GM13976 (cell line): ENCODE measurements at places on chromosomes 7 and 10.
A peak's percentile ranks its signal among the peaks of the same experiment; 100 is the strongest.

- DNase-seq, result no peak
These were observed 1222.6 kb upstream of the LRRN3 start for GRCh38 chr7:109868215-109868860.

- no peak for DNase-seq
These were observed 38.1 kb downstream of the TSPAN12 start for GRCh38 chr7:120819861-120820260.

- DNase-seq, result no peak
These were observed 270.0 kb downstream of the USP6NL start for GRCh38 chr10:11341283-11341960.

- no peak for DNase-seq
These were observed 209.3 kb downstream of the SDK1 start for GRCh38 chr7:3510101-3511020.

GRCh38 chr10:51121861-51122260, 47.6 kb downstream of the PRKG1 start:
- DNase-seq, result no peak

DNA sequence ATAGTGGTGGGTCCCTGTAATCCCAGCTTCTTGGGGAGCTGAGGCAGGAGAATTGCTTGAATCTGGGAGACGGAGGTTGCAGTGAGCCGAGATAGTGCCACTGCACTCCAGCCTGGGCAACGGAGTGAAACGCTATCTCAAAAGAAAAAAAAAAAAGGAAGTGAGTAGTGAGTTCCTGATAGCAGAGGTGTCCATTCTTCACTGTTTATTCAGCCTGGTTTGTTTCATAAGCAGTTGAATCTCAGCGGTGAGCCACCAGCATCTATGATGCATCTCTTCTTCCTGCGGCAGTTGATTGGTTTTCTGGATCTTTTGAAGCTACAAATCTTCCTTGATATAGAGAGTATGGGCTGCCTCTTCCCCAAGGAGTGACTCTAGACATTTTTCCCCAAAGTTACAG, 316.1 kb upstream of the MTPN start:
- no peak for DNase-seq

DNA sequence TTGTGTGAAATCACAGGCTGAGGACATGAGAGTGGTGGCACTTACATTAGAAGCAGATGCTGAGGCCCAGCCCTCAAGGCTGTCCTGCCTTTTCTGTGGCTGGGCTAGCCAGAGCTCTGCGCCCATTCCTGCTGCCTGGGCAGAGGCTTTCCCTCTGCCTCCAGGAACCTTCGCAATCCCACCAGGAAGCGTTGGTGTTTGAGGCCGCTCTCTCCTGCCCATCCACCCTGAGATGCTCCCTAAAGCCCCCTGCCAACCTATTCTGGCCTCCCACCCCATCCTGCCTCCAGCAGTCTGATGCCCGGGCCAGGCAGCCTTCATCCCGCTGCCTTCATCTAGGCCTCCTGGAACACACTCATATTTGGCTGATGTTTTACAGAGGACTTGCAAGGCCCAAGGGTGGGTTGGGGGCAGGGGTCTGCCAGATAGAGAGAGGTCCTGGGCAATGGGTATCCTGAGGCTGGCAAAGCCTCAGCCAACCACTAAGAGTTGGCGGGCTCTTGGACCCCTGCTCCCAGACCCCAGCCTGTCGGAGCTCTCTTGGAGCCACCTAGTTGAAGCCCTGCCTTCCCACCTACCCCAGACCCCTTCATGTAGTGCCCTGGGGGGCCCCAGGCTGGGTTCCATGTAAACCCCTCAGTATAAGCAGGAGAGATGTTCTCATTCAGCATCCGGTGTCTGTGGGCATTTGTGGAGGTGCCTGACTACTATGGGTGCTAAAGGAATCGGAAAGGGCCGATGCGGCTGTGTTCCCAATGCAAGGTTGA, 32.7 kb downstream of the LDB3 start:
- DNase-seq, result no peak

DNA sequence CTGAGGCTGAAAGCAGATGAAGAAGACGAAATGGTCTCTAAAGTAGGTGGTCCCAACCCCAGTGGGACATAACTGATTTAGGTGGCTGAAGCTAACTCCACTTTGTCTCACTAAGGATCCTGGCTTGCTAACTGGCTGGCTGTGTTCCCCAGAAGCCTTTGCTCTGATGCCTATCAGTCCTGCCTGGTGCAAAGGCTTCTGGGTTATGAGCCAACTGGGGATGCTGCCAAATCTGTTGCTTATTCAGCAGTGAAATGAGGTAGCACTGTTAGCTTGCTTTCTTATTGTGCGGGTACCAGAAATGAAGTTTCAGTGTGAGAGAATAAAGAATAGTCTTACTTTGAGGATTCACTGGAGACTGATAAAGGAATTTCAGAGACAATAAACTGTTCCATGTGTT, 18.1 kb downstream of the PRKG1 start:
- no peak for DNase-seq

GRCh38 chr10:78852466-78853240, 216.1 kb upstream of the ZMIZ1 start:
- peak; percentile 39 for DNase-seq

GRCh38 chr10:119209035-119209735, 1.8 kb downstream of the GRK5 start:
- DNase-seq, result no peak

- no peak for DNase-seq
These were observed 126.3 kb upstream of the CXCL12 start for GRCh38 chr10:44511166-44511565.

- DNase-seq, result no peak
These were observed 175.4 kb upstream of the AHR start for GRCh38 chr7:17123020-17123419.

- no peak for DNase-seq
These were observed 167.0 kb upstream of the CDK1 start for GRCh38 chr10:60611291-60611747.

GRCh38 chr7:34357068-34357467, 300.9 kb upstream of the NPSR1 start:
- no peak for DNase-seq

- no peak for DNase-seq
These were observed 84.7 kb downstream of the NRP1 start for GRCh38 chr10:33249659-33250345.

DNA sequence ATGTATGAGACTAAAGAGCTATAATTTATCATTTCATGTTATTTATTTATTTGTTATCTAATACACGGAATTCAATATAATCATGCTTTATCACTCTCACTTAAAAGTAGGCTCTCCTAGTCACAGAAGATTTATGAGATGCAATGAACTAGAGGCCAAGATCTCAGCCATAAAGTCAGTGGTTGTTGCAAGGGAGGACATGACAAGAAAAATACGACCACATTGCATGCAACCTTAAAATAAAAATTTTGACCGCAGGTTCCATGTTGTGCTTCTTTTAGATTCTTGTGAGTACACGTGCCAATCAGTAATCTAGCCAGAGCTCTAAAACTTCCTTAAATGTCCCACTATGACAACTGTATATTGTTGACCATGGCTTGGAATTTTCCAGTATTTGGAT, 75.9 kb upstream of the SP8 start:
- DNase-seq, result no peak

- peak; percentile 86 for DNase-seq
These were observed 11.8 kb upstream of the ACBD5 start for GRCh38 chr10:27252267-27253000.

DNA sequence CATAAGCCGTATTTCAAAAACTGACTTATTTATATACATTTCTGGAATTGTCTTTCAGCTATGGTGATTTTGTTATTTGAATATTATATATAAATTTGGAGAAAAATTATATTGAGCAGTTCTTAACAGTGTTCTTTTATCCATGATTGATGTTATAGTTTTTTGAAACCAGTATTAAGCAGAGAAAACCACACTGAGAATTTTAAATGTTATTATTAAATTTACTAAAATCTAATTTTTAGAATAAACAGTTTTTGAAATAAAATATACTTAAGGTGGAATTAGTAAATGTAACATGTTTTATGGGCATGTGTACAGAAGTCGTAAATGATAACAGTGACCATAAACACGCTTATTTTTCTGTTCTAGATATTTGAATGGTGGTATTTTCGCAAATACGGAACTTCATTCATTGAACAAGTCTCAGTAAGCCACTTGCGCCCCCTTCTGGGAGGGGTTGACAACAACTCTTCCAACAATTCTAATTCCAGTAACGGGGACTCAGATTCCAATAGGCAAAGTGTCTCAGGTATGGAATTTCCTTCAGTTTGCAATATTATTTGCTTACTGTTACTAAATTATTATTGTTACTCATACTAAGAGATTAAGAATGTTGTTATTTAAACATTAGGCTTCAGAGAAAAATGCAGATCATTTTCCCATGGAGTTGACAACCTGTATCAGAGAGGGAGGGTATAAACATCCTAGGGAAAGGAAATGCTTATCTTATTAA, 166.1 kb downstream of the ST7 start:
- DNase-seq, result no peak

GRCh38 chr10:132170561-132171361, 16.0 kb upstream of the DPYSL4 start:
- no peak for DNase-seq

- DNase-seq, result no peak
These were observed 69.3 kb downstream of the CSTF2T start for GRCh38 chr10:51629934-51630639.

DNA sequence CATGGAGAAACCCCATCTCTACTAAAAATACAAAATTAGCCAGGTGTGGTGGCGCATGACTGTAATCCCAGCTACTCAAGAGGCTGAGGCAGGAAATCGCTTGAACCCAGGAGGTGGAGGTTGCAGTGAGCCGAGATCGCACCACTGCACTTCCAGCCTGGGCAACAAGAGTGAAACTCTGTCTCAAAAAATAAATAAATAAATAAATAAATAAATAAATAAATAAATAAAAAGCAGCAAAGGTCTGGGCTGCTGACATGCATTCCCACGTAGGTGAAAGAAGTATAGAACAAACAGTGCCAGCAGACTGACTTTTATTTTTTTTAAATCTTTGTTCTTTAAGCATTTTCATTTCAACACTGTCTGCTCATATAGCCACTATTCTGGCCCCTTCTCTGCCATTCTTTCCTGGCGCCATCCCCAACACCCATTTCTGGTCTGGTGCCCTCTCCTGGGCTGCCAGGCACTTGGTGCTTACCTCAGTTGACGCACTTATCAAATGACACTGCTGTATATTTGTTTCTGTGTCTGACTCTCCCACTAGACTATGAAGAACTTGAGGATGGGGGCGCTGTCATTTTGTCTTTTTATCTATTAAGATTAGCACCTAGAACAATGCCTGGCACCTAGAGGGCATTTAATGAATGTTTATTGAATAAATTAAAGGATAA, 15.6 kb downstream of the FAM107B start:
- DNase-seq, result no peak

DNA sequence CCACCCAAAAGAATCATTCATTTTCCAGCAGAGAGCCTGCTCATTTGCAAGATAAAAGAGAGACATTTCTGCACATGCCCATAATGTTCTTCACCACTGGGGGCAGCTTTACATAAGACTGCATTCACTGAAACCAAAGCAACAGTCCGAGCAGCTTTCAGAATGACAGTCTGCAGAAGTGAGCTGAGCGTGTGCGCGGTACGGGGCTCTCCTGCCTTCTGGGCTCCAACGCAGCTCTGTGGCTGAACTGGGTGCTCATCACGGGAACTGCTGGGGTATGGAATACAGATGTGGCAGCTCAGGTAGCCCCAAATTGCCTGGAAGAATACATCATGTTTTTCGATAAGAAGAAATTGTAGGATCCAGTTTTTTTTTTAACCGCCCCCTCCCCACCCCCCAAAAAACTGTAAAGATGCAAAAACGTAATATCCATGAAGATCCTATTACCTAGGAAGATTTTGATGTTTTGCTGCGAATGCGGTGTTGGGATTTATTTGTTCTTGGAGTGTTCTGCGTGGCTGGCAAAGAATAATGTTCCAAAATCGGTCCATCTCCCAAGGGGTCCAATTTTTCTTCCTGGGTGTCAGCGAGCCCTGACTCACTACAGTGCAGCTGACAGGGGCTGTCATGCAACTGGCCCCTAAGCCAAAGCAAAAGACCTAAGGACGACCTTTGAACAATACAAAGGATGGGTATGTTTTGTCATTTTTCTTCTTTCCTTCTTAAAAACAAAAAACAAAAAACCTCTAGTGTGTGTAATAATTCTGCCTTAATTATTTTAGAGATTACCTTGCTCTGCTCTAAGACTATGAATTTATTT, at the start of gene LRRTM3:
TSS of gene LRRTM3 (plus strand) at position 141 of the 820 bp plus-strand sequence.
- peak; percentile 66 for DNase-seq

DNA sequence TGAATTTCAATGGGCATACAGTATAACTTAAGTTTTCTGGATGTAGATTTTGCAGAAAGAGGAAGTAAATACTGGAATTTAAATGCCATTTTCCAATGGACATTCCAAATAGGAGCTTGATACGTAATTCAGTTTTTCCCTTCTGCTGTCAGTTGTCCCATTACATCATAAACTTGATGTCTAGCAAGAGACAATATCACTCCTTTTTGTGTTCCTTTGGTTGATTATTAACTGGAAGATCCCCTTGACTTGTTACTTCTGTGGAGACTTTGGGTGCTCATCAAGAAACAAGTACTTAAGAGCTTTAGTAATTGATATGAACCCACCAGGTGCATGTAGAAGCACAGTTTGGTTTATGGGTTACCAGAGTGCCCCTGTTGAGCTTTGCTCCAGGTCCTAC, 116.1 kb downstream of the ST7 start:
- DNase-seq, result no peak

DNA sequence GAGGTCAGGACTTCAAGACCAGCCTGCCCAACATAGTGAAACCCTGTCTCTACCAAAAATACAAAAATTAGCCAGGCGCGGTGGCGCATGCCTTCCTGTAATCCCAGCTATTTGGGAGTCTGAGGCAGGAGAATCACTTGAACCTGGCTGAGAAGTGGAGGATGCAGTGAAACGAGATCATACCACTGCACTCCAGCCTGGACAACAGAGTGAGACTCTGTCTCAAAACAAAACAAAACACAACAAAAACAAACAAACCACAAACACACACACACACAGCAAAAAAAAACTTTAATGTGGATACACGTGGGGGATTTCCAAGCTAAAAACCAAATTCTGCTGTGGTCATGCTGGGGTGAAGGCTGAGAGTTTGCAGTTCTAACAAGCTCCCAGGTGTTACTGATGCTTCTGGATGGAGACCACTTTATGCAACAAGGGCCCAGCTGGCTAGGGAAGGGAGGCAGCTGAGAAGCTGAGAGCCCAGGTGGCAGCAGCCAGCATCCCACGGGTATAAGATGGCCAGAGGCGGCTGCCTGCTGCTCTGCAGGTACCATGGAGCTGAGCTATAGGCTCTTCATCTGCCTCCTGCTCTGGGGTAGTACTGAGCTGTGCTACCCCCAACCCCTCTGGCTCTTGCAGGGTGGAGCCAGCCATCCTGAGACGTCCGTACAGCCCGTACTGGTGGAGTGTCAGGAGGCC, at the start of gene ZP3:
TSS of gene ZP3 (plus strand) at position 538 of the 699 bp plus-strand sequence. CDS start at position 553, 15 bp downstream.
- DNase-seq, result peak; percentile 59

DNA sequence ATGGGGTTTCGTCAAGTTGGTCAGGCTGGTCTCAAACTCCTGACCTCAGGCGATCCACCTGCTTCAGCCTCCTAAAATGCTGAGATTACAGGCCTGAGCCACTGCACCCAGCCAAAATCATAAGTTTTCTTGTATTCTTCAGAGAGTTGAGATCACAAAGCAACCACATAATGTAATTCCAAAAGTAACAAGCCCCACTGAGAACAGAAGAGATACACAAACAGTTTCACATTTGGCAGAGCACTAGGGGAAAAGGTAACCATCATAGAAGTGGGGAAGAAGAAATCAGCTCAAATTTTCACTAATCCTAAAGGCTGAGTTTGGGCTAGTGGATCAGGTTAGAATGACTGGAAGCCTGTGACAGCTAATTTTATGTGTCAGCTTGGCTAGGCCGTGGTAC, 5.4 kb upstream of the CEP41 start:
- no peak for DNase-seq

- no peak for DNase-seq
These were observed 7.0 kb downstream of the TNKS2 start for GRCh38 chr10:91805110-91805838.

- DNase-seq, result no peak
These were observed 152.5 kb upstream of the CHST15 start for GRCh38 chr10:124245806-124246440.
